GM19239 (cell line): ENCODE measurements at places on chromosomes 7 and 10.
A peak's percentile ranks its signal among the peaks of the same experiment; 100 is the strongest.

GRCh38 chr7:140923358-140924006, 1.2 kb downstream of the BRAF start:
- no peak for DNase-seq

GRCh38 chr7:19663816-19664462, 44.9 kb downstream of the POLR1F start:
- DNase-seq: peak; percentile 9

- DNase-seq: no peak
Observed at GRCh38 chr7:66118603-66119002, 4.0 kb downstream of the CRCP start.

GRCh38 chr10:35300063-35300699, 36.1 kb upstream of the CCNY start:
- DNase-seq: no peak

- no peak for DNase-seq
Observed at GRCh38 chr7:128867241-128867640, 4.6 kb downstream of the ATP6V1F start.

DNA sequence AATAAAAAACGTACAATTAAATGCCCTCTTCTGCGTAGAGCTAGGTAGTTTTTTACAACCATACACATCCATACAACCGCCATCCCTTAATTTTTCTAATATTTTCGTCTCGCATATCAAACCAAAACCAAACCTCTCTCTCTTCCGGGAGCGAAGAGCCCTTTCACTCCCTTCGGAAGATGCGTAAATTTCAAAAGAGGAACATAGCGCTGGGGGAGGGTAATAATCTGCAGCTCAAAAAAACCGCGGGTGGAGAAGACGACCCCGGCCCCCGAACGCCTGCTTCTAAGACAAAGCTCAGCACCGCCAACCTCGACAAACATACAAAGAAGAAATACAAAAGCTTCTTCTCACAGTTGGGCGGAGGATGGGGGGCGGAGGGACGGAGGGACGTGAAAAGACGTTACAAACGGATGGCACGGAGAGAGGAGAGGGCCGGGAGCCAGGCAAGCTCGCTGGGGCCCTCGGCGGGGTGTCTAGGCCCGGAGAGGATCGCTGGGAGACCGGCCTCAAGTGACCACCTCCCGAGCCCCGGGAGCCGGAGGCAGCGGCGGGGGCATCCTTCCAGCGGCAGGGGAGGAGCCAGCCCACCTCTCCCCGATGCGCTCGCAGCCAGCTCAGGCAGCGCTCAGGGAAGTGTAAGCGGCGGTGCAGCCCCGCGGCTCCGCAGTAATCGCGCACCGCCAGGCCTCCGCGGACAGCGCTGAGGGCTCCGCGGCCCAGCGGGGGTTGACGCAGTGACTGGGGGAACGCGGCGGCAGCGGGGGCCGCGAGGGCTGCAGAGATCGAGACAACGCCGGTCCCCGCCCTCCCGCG, 851 bp downstream of the MKRN1 start:
- DNase-seq: peak; percentile 26

DNA sequence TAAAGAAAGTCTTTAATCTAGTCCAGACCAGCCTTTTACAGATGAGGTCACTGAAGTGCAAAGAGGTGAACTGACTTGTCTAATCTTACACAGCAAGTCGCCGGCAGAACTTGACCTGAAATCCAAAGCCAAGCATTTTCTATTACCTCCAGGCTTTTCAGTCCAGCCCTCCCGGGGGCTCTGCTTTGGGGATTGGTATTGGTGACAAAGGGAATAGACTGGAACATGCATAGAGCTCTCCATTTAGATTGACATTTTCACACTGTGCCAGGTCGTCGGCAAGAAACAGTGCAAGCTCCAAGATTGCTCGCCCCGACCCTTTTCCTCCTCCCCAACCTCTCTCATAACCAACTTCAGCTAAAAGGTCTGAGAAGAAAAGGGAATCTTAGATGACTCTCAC, 42.2 kb upstream of the MTPAP start:
- DNase-seq: no peak

GRCh38 chr7:43135129-43135528, 22.7 kb downstream of the HECW1 start:
- no peak for DNase-seq

- DNase-seq: no peak
Observed at GRCh38 chr10:133166828-133167692, 7.0 kb downstream of the KNDC1 start.

DNA sequence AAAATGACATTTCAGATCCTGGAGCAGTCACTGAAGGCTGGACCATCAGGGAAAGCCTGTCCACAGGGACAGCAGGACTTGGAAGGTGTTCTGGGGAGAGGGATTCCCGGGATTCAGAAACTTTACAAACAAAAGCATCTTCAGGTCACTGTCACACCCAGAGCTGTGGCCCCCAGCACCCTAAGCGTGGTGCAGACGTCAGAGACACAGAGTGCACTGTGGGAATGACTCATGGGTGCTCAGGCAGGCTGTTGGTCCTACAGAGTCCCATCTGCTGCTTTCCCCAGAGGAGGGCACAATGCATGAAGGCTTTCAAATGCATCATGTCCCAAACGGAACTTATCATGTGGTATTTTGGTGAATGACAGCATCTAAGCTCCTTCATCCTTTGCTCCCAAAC, 13.1 kb upstream of the LRMDA start:
- DNase-seq: no peak

- no peak for DNase-seq
Observed at GRCh38 chr10:132918264-132918616, 24.1 kb downstream of the CFAP46 start.

- no peak for DNase-seq
Observed at GRCh38 chr7:150972023-150972468, 6.1 kb downstream of the KCNH2 start.

DNA sequence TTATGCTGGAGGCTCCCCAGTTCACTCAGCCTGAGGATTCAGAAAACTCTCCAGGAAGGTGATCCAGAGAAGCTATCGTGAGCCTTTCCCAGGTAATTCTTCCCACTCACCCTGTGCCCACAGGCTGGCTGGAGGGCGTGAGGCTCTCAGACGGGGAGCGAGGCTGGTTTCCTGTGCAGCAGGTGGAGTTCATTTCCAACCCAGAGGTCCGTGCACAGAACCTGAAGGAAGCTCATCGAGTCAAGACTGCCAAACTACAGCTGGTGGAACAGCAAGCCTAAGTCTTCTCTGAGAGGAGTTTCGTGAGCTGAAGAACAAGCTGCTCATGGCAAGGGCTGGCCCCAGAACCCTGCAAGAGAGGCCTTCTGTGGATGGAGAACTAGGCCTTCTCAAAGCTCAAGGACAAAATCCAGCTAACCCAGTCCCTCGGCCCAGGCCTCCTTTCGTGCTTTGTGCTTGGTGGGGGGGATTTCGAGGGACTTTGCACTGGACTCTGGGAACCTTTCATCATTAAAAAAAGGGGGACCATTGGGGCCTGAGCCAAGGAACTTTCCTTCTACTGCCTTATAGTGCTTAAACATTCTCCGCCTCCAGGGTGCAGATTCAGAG, 23.6 kb downstream of the NOBOX start:
- DNase-seq: no peak

- no peak for DNase-seq
Observed at GRCh38 chr10:24929904-24930303, 22.5 kb downstream of the PRTFDC1 start.

DNA sequence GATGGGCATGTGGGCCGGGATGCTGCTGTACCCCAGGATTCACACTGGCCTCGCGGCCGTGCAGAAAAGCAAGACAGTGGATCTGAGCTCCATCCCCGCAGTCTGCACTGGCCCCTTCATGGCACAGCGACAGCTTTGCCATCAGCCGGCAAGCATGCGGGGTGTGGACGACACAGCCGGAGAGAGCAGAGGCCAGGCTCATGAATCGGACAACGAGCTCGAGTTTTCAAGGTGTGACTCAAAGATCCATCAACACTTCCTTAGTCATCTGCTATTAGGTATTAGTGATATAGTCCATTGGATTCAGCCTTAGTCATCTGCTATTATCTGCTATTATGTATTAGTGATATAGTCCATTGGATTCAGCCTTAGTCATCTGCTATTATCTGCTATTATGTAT, 254.7 kb downstream of the KLF6 start:
- no peak for DNase-seq

DNA sequence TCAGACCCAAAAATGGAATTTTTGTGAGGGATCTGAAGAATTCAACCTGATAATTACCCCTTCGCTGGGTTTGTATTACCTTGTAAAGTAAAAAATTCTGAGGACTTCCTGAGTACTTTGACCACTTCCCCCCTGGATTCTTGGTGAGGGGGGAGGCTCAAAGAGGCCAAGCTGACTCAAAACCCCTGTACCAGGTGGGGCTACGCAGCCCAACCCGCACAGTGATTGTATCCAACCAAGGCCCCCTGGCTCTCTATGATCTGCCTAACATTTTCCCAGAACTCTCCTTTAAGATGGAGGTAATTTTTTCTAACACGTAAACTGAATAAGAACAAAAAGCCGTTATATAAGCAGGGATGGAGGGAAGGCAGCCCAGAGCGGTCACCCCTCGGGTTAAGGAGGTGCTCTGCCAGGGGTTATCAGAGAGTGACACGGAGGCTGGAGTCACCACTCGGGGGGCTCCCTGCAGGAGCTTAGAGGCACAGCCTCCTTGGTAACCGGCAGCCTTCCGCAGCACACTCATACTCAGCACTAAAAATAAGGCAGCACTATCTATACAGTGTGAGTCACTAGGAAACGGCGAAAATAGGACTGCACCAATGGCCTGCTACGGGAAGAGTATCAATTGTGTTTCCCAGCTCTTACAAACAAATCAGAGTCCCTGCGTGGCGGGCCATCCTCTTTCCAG, 255.4 kb downstream of the ELMO1 start:
- no peak for DNase-seq

DNA sequence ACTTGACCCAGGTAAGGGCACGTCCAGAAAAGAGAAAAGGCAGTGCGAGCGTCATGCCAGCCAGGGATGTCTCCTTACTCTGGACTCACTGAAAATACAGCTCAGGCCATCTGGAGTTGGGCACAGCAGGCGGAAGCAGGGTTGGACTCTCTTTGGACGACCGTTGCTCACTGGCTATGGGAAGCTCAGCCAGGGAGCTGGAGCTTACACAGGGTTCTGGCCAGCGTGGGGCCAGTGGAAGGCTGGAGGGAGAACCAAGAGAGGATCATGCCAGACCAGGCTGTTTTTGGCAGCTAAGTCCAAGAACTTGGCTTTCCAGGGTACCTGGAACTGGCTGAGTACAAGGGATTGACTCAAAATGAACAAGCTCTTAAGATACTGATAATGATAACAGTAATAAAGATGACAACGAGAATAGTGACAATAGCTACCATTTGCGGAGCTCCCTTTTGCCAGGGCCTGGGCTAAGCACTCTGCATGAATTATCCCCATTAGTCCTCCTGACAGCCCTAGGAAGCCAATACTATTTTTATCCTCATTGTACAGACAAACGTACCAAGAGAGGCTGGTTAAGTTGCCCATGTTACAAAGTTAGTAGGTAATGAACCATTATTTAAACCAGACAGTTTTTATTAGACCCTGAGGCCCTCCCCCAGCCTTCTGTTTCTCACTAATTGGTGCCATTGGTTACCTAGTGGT, 177.6 kb downstream of the PTPN20 start:
- no peak for DNase-seq

- DNase-seq: no peak
Observed at GRCh38 chr10:4802711-4803487, 23.1 kb upstream of the AKR1E2 start.

DNA sequence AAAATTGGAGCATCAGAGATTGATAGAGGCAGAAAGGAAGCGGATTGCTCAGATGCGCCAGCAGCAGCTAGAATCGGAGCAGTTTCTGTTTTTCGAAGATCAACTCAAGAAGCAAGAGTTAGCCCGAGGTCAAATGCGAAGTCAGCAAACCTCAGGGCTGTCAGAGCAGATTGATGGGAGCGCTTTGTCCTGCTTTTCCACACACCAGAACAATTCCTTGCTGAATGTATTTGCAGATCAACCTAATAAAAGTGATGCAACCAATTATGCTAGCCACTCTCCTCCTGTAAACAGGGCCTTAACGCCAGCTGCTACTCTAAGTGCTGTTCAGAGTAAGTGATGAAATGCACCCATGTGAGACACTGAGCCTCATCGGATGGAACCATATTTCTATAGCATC, 33.1 kb downstream of the STAMBPL1 start:
- DNase-seq: no peak

- DNase-seq: no peak
Observed at GRCh38 chr10:49271346-49271745, 27.6 kb upstream of the C10orf71 start.

DNA sequence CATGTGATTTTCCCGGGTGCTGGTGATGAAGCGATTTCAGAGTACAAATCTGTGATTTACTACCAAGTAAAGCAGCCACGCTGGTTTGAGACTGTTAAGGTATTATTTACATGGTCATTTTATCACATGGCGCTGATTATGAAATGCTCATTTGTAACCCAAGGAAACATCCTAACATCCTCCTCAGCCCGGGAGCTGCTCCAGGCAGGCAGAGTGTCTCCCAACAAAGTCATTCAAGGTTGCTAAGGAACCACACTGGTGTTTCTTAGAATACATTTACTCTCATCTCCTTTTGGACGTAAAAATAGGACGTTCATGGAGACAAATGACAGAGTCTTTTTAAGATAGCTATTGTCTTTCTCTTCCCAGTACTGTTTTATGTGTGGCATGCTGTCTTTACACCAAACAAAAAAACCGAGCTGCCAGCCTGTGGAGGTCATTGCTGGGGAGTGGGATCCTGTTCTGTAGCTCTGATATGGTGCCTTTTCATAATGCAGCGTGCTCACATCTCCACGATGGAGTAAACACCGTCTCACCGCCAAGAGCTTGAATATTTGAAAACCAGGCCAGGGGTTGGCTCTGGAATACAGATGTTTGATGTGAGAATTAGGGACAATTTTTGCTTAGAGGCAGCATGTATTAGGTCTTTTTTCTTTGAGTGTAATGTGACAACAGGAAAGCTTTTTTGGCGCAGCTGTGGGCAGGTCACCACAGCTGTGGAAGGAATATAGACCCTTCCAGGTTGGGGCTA, 119.6 kb downstream of the DOCK1 start:
- no peak for DNase-seq

- DNase-seq: peak; percentile 44
Observed at GRCh38 chr10:5895804-5896203, 5.8 kb downstream of the FBH1 start.

- DNase-seq: no peak
Observed at GRCh38 chr10:106107706-106108105, 1056.8 kb downstream of the SORCS1 start.
